ENCODE measurements at places on chromosomes 12 and 14.
A peak's percentile ranks its signal among the peaks of the same experiment; 100 is the strongest.

- DNase-seq: no peak
Observed at GRCh38 chr14:49105512-49105911, 480.7 kb downstream of the RPS29 start.

DNA sequence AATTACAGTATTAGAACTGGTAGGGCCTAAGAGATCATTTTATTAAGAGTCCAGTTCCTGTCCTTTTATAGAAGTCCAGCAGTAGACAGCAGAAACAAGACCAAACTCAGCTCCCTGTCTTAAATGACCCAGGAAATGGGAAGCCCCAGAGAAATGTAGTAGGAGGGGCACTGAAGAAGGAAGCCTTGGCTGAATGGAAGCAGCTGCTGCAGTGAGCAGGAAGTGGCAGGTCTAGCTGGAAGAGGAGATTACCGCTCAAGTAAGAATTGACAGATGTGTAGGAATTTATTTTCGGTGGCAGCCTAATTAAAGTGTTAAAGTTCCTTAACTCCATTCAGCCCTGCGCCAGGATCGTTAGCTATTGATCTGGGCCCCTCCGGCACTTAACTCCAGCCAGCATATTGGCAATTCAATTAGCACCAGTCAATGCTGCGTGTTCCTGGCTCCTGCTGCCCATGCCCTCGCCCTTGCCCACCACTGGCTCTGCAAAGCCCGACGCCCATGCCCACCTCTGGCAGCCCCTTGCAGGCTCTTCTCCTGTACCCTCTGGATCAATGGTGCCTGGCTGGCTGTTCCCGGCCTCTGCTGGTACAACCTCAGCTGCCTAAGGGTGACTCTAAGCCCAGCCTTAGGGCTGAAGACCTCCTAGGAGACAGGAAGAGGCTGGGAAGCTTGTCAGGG lies 21.1 kb downstream of the ZFHX2 start:
- DNase-seq: no peak

- no peak for DNase-seq
Observed at GRCh38 chr14:53391631-53392285, 238.6 kb upstream of the DDHD1 start.

DNA sequence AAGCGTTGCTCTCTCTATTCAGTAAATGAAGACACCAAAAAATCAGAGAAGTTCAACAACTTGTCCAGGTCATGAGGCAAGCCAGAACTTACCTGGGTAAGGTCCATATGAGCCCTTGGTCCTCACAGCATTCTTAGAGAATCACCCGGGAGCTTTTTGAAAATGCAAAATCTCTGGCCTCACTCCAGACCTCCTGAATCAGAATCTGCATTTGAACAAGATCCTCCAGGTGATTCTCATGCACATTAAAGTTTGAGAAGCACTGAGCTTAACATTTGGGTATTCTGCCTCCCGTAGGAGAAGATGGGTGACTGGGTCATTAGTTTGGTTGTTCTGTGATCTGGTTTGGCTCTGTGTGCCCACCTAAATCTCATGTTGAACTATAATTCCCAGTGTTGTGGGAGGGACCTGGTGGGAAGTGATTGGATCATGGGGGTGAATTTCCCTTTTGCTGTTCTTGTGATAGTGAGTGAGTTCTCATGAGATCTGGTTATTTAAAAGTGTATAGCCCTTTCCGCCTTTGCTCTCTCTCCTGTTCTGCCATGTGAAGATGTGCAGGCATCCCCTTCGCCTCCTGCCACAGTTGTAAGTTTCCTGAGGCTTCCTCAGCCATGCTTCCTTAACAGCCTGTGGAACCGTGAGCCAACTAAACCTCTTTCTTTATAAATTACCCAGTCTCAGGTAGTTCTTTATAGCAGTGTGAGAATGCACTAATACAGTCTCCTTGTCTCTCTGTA lies 221.2 kb downstream of the RAD51B start:
- DNase-seq: no peak

GRCh38 chr12:113359133-113359938 lies 949 bp downstream of the PLBD2 start:
- no peak for DNase-seq

DNA sequence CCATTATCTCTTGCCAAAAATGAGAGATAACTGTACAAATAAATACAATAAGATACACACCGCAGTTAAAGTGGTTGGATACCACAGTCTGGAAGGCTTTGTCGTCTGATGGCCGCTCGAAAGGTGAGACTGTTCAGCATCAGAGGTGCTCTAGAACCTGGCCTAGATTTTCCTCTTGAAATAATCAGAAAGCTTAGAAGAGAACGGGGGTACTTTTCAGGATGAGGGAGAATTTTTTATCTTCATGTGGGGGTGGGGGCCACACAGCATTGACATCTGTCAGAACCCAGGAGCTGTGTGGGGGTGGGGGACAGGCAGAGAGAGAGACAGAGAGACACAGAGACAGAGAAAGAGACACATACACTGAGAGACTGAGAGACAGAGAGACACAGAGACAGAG lies 90.5 kb downstream of the GALNT9 start:
- no peak for DNase-seq

GRCh38 chr12:127374447-127374846 lies 892.5 kb upstream of the TMEM132C start:
- DNase-seq: no peak

DNA sequence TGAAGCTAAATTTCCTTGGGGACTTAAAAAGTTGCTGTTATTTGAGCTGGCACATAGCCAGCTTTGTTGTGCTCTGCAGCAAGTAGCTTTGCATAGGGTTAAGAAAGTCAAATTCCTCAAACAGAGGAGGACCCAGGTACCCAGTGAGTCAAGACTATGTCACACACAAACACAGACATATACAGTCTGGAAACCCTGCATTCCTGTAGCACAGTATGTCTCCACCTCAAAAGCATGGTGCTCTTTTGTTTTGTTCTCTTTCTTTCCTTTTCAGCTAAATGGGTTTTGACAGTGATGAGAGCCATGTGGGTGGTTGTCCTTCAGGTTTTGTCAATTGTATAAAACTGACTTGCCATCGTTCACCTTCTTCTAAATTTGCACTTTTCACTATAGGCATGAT lies 179.6 kb upstream of the DIO2 start:
- DNase-seq: no peak

DNA sequence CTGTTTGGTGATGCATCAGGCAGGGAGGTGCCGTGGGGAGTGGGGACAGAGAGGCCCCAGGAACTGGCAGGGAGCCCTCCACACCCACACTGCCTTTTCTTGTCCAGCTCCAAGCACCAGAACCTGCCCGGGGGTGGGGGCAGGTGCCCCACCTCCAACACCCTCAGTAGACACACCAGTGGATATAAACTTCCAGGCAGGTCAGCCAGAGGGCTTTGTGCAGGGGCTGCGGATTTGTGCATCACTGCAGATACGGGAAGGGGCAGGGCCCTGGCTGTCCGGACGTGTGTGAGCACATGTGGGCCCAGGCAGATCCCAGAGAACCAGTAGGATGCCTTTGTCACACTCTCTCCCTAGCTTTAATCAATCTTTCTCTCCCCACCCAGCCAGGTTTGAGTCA lies 1.3 kb upstream of the TGM1 start:
- DNase-seq: no peak

DNA sequence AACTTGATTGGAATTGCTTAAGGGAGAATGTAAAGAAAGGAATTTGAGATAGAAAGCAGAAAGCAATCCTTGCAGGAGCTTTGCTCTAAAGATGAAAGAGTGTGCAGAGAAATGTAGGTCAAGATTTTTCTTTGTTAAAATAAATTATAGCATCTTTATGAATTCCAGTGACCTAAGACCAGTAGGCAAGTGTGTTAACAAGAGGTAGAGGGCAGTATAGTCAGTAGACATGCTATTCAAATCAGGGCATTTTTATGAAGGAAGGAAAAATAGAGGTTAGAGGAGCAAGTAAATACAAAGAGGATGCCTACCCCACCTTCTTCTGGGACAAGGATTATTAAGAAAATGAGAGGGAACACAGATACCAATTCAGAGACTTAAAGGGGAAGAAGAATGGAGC lies 148.5 kb downstream of the PLCZ1 start:
- DNase-seq: no peak

DNA sequence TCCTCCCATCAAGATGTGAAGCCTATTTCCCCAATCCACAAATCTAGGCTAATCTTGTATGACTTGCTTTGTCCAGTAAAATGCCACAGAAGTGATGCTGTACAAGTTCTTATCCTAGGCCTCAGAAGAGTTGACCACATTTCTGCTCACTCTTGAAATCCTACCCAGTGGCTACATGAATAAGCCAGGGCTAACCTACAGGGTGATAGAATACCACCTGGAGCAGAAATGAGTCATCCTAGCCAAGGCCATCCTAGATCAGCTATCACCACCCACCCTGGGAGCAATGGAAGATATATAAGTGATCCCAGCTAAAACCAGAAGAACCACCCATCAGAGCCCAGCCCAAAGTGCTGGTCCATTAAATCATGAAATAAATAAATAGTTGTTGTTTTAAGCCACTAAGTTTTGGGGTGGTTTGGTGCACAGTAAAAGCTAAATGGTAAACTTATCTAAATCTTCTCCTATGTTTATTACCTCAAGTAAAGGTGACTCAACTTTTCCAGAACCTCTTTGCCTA lies 105.1 kb downstream of the RPS29 start:
- no peak for DNase-seq

- DNase-seq: peak; percentile 33
Observed at GRCh38 chr12:41189395-41190251, 1.5 kb downstream of the PDZRN4 start.

- peak; percentile 41 for DNase-seq
Observed at GRCh38 chr12:6824901-6825381, 3.3 kb upstream of the P3H3 start.

- DNase-seq: no peak
Observed at GRCh38 chr12:105239304-105239703, 3.3 kb upstream of the APPL2 start.

GRCh38 chr14:23933108-23933741 lies 20.3 kb upstream of the DHRS4 start:
- DNase-seq: no peak

- DNase-seq: no peak
Observed at GRCh38 chr12:130988751-130989150, 35.0 kb downstream of the ADGRD1 start.

GRCh38 chr12:98162906-98163678 lies 352.3 kb upstream of the TMPO start:
- no peak for DNase-seq

- no peak for DNase-seq
Observed at GRCh38 chr14:22824711-22825359, 4.9 kb upstream of the MRPL52 start.

DNA sequence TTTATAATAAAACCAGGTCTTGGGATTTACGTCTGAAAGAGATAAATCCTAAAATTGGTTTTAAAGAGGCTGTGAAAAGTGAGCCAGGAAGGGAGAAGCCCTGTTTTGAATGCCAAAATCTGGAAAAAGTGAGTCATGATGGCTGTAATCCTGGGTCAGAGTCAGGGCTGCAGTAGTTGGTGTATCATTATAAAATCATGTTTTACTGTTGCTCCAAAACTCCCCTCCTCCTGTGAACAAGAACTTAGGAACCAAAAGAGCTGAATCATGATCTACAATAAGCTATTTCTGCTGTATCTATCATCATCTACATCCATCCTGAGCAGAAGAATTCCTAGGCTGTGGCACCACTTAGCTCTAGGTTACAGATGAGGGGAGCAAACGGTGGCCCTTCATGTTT lies 79.3 kb downstream of the LMO3 start:
- no peak for DNase-seq

DNA sequence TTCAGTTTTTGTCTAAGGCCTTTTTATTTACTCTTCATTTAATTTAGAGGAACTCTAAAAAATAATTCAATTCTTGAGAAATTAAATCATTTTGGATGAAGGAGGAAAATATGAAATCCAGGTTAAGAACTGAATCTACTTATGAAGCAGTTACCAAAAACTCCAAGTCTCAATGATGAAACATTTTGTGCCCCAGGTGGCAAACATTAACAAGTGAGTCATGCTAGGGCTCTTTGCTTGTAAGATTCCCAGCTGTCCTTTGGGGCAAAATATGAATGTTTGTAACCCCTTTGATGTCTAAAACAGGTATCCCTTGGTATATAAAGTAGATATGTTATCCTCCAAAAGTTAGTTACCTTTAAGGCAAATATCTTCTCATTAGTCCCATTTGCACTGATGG lies 202.4 kb downstream of the NEDD1 start:
- no peak for DNase-seq

DNA sequence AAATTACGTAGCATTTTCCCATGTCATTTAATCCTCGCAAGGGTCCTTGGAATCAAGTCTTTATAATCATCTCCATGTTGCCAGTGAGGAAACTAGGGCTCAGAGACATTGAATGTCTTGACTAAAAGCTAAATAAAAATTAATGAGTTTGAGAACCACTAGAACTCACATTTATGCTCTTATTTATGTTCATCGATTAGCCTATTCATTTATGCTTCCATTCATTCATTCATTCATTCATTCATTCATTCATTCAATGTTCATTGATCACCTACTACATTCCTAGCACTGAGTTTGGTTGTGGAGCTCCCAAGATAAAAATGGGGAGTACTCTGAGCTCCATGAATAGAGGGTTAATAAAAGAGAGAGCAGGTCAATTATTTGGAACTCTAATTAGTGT lies 59.7 kb downstream of the KCNA1 start:
- DNase-seq: no peak

DNA sequence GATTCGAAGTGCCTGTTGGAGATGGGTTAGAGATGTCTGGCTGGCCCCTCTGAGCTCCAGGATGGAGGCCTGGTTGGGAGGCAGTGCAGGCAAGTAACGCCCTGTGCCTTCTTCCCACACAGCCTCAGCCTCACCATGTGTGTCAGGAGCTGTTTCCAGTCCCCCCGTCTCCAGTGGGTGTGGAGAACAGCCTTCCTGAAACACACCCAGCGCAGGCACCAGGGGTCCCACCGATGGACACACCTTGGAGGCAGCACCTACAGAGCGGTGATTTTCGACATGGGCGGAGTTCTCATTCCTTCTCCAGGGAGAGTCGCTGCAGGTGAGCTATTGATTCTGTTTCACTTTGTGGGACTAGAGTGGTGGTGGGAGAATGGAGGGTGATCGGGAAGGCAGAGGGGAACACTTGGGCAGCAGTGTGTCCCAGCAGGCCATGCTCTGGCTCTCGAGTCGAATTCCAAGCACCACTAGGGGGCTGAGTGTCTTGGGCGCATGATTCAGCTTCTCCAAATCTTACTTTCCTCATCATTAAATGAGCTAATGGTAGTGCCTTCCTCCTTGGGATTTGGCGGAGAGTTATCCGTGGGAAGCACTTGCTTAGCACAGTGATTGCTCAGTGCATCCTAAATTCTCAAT lies 6.8 kb downstream of the ACAD10 start:
- no peak for DNase-seq

DNA sequence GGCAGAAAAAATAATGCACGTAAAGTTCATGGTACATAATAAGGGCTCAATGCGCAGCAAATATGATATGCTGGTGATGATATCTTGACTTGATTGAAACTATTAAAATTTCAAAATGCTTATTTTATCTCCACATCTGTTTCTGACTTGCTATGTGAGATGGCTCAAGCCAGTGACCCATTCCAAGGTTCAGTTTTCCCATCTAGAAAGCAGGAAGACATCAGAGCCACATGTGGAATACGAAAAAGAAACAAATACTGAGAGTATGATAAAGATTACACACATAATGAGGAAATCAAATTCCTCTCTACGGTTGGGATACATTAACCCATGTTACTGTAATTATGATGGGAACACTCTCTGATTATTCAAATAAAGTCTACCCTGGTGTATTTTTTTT lies 24.0 kb upstream of the TSPAN11 start:
- DNase-seq: no peak
